ENCODE measurements at places on chromosomes 2 and 18.

GRCh38 chr2:46034535-46034934, 262.7 kb upstream of the EPAS1 start:
- DNase-seq = no peak

GRCh38 chr2:168246483-168247340, 683 bp downstream of the STK39 start:
- DNase-seq = peak; percentile 68

DNA sequence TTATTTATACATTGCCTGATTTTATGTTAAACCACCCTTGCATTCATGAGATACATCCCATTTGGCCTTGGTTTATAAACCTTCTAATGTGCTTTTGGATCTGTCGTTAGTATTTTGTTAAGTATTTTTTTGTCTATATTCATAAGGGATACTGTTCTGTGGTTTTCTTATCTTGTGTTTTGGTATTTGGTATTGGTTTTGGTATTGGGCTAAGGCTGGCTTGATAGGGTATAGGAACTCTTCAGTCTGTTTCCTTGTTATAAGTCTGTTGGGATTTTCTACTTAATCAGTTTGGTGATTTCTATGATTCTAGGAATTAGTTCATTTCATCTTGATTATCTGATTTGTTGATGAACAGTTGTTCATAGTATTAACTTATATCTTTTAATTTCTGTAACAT, 49.2 kb downstream of the RELCH start:
- DNase-seq = no peak

DNA sequence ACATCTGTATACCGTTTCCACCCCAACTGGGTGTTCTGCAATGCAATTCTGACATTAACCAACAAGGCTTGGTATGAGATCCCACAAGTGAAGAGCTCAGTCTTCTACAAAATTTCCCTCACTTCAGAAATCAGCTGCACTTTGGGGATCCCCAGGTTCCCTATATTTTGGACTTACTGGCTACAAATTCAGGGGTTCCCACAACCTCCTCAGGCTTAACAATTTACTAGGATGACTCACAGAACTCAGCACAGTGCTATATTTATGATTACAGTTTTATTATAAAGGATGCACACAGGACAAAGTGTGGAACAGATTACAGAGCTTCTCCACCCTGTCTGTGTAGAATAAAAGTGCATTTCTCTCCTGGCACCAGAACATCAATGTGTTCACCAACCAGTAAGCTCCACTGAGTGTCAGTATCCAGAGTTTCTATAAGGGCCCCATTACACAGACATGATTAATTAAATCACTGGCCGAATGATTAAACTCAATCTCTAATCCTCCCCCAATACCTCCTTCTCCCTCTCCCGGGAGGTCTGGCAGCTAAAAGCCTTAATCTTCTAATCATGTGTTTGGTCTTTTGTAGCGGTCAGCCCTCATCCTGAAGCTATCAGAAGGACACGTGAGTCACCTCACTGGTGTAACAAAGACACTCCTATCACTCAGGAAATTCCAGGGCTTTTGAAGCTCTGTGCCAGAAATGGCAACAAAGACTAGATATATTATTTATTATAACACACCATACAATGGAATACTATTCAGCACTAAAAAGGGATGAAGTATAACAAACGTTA, 84.6 kb downstream of the SLC66A3 start:
- DNase-seq = no peak

GRCh38 chr2:240963868-240964703, 34.3 kb upstream of the SNED1 start:
- DNase-seq = no peak
